ENCODE measurements at places on chromosomes 1 and 21.

GRCh38 chr1:230204842-230205241 lies 137.8 kb downstream of the GALNT2 start:
- no peak for DNase-seq

DNA sequence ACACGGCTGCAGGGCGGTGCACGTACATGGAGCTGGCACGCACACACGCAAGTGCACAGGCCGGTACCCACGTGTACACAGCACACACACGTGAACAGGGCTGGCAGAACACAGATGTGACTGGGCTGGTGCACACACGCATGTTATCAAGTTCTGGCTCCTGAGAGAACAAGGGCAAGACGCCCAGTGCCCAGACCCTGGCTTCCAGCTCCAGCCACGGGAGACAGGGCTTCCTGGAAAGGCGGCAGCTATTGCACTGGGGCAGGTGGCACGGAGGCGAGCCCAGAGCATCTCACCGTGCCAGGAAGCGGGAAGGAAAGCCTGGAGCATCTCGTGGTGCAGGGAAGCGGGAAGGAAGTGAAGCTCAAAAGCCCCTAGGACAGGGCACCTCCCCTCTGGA lies 5.9 kb downstream of the SDF4 start:
- no peak for DNase-seq

DNA sequence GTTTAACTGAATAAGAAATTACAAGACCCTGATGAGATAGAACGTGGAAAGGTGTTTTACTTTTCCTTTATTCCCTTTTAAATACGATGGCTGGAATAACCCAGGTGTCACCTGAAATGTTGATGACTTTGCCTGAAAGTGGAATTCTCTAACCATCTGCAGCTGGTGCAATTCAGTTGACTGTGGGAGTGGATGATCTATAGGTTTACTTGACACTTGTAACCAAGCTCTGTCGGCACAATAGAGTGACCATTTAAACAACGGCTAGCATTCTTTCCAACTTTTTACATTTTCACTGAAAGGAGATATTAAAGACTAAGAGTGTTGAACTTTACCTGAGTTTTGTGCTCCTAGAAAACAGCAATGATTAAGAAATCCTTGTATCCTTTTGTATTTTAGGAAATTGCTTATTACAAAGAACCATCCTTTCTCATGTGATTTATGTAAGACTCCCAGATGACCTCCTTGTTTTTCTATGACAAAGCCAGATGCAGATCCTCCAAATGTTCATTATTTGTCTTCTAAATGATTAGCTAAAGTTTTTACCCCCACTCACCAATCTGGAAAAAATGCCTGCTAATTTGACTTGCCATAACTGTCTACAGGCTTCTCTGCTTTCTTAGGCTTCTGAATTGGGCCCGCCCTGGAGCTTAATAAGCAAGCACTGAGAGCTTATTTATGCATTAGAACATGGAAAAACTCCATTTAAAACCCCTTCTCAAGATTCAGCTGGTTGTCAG lies 129.5 kb upstream of the LRRC7 start:
- DNase-seq: no peak

DNA sequence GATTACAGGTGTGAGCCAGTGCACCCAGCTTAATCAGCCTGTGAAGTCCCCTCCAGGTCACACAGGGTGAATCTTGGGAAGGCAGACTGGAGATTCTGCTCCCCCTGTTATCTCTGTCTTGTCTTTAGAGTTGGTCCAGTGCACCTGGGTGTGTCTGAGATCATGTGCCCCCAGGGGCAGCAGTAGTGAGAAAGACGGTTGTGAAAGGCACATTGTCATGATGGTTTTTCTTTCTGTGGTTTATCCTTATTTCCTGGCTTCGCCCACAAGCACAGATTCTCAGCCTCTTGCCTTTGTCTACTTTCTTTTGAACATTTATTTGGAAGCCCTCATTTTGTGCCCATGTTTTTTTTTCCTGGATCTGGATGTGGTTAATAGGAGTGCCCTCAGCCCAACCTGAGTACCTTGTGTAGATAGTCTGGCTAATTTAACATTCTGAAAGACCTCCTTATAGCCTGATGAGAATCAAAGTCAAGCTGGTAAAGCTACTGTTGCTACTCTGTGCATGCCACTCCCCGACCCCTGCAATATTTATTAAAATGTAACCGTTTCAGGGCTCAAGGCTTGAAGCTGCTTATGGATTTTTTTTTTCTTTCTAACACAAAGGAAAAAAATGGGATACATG lies 23.7 kb downstream of the UCK2 start:
- no peak for DNase-seq

DNA sequence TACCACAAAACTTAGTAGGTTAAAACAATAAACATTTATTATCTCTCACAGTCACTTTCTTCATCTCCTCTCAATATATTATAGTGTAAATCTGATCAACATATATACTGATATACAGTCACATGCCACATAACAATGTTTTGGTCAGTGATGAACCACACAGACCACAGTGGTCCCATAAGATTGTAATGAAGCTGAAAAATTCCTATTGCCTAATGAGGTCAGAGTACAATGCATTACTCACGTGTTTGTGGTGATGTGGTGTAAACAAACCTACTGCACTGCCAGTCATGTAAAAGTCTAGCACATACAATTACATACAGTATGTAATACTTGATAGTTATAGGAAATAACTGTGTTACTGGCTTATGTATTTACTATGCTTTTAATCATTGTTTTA lies 30.1 kb downstream of the OLFML3 start:
- no peak for DNase-seq

DNA sequence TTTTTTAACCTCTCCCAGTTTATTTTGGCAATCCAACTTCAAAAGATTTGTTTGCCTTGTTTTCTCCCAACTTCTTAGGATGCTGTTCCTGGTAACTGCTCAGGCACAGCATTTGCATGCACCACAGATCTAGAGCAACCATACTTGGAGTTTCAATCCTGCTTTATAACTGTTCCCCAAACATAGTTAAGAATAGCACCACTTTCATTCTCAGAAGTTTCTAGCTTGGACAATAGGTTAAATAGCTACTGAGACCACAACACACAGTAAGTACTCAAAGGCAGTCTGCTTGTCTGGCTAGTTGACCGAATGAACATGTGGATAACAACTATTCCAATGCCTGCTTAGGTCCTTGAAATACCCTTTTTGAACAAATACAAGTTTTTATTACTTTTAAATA lies 76.8 kb downstream of the FOXJ3 start:
- DNase-seq: no peak

- no peak for DNase-seq
These were observed 14.7 kb downstream of the CASQ2 start for GRCh38 chr1:115753830-115754229.

DNA sequence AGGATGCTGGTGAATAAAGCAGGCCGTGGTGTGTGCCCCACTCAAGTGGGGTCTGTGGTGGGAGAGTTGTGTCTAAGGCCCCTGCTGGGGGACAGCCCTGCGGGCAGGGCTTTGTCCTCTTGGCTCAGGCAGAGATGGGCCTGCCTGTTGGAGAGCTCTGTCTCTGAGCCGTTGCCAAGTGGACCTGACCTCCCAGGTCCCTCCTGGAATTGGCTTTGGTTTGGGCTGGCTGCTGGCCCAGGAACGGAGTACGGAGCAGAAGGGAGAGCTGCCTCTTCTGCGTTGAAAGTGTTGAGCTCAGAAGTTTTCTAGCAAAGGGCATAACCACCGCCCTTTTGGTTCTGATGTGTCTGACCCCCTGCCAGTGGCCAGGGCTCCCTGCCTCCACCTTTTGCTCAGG lies 153.9 kb downstream of the PEX14 start:
- no peak for DNase-seq

GRCh38 chr1:160579216-160579701 lies at the start of gene CD84:
Gene CD84 (minus strand): TSS chr1:160579496. CDS start chr1:160579437, 59 bp downstream.
- no peak for DNase-seq

- no peak for DNase-seq
These were observed 34.6 kb downstream of the CLIC4 start for GRCh38 chr1:24779689-24780464.

- no peak for DNase-seq
These were observed 18.0 kb upstream of the YTHDF2 start for GRCh38 chr1:28718586-28719331.

DNA sequence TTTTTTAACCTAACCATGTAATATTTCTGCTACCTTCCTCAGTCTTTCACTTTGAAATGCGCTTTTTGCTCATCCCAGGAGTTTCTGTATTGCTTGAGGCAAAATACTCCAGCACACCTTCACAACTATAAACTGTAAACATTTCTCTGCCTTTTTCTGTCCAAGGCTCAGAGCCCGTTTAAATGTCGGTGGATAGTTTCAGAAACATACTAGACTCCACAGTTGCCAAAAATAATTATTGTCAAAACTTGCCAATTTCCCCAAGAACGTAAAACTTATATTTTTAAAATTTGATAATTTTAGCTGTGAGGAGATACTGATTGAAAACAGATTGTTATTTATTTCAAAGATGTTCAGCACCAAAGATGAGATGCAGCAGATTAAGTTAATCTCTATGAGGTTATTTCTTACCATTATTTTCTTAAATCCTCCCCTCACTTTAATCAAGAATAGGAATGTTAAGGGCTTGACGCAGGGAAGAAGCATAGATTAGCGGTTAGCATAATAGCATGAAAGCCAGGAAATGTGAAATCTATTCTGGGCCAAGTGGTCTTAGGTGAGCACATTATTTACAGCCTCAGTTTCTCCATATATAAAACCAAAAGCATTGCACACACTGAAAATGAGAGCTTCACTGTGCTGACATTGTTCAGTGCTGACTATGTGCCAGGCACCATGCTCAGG lies 91.5 kb upstream of the ESRRG start:
- no peak for DNase-seq

GRCh38 chr1:89512996-89513720 lies 11.5 kb upstream of the LRRC8B start:
- no peak for DNase-seq

DNA sequence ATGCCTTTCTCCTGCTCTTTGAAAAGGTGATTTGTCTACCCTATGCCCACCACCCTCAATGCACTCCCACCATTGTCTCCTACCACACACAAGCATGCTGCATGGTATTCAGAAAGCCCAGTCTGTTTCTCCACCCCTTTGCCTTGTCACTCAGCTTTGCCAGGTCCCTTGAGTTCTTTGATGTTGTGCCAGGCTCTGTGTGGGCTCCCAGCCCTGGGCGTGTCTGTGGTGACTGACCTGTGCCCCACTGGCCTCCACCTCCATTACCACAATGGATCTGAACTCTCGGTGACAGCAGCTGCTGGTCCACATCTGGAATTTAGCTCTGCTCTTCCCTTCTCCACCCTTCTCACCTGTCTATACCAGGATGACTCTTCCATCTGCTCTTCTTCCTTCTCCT lies 34.9 kb downstream of the ATP2B4 start:
- DNase-seq: no peak

DNA sequence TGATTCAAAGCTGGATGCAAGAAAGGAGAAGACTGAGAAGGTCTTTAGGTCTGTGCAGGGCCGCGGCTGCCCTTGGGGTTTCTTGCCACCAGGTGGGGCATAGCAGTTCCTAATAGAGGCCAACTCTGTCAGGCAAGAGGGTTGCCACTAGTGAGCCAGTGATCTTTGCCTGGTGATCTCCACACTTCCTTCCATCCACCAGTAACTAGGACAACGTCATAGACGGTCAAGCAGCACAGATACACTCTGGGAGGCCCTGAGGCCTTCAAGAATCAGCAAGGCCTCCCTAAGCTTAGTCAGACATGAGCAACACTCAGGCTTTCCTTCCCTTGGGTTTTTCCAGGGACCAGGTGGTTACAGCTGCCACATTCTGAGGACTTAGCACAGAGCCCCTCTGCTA lies 32.9 kb upstream of the ATP2B4 start:
- no peak for DNase-seq

DNA sequence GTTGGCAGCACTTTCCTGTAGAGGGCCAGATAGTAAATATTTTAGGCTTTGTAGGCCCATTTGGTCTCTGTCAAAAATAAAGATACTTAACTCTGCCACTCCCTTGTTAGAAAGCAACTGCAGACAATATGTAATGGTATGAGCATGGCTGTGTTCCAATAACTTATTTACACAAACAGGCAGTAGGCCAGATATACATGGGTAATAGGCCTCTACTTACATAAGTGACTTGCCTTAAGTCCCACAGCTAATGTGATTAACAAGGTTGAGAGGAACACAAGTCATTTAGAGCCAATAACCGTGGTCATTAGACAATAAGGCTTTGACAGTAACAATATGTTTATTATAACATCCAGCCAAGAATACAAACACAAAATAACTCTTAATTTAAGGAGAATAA lies 17.4 kb downstream of the CCT8 start:
- DNase-seq: no peak
